Activated CD8-positive, alpha-beta T cell treated with anti-CD3 and anti-CD28 coated beads for 36 hours (primary cell): ENCODE measurements at places on chromosomes 3 and 15.

GRCh38 chr15:73802431-73803041, 49.4 kb upstream of the INSYN1 start:
- no peak for DNase-seq

GRCh38 chr15:78974272-78974918, 29.5 kb upstream of the CTSH start:
- no peak for DNase-seq

DNA sequence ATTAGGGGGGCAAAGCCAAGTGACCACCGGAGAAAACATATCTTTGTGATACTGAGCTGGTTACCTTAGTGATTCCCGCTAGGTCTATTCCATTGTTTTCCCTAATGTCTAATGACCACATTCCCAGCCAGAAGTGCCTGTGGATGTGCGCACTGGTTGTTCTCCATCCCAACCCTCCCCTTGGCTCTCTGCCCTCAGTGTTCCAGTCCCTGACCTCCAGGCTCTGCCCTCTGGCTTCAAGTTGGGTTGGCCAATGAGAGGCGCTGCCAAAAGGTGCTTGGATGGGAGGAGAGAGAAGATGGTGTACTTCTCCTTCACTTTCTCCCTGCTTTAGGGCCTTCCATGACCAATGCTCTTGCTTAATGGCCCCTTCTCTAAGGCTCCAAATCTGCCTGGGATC, 2.4 kb downstream of the COLQ start:
- no peak for DNase-seq

DNA sequence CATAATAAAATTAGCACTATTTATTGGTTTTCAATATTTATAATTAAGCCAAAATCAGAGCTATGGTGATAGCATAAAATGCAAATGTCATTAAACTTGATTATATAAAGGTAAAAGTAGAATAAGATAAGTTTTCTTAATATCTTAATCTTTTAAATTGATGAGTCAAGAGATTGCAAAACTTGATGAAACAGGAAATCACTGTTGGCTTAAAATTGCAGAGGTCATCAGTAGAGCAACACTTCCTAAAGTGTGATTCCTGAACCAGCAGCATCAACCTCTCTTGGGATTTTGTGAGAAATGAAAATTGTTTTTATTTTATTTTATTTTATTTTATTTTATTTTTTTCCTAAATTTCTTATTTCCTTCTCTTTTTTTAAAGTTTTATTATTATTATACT, 226.4 kb upstream of the CTDSPL start:
- no peak for DNase-seq

DNA sequence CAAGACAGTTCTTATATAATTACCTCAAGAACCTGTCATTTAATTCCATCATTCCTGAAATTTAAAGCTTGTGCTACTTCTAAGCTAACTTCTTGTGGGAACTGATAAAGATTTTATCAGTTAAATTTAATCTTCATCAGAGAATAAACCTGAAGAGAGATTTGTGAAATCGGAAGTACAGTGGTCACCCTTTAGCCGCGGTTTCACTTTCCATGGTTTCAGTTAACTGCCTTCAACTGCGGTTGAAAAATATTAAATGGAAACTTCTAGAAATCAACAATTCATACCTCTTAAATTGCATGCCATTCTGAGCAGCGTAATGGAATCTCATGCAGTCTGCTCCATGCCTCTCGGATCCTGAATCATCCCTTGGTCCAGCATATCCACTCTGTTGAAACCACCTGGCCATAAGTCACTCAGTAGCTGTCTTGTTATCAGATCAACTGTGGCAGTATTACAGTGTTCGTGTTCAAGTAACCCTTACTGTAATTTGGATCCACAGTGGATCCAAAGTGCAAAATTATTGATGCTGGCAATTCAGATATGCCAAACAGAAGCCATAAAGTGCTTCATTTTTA, 626.1 kb downstream of the CADM2 start:
- no peak for DNase-seq

DNA sequence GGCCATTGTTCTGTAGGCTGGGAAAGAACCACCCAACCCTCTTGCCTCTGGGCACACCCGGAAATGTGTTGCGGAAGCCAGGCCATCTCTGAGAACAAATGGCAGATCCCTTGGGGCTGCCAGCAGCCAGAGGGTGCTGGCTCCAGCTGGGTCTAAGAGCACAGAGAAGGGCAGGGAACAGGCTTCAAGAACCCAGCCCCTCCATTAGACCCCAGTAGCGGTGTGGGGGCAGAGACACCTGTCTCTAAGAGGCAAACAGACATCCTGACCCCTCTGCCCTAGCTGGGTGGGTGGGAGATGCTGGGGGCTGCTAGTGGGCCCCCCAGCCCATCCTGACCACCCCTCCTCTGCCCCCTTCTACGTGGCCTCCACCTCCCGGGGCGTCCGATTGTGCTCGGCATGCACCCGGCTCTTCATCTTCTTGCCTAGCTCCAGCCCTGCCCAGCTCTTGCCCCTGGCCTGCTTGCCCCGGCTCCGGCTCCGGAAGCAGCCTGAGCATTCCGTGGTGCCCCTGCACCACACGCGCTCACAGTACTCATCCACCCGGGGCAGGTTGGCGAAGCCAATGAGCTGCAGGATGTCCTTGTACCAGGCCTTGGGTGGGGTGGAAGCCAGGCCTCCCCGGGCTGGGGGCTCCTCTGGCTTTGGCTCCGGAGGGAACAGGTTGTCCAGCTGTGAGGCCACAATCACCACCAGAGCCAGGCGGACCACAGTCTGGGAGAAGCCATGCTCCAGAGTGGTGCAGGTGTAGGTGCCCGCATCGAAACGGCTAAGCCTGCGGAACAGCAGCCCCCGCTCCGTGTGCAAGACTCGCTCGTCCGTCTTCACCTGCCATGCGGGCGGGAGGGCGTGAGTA, 9.4 kb downstream of the SEMA3G start:
- DNase-seq, result no peak

GRCh38 chr3:194871143-194871863, 185.6 kb downstream of the FAM43A start:
- no peak for DNase-seq

DNA sequence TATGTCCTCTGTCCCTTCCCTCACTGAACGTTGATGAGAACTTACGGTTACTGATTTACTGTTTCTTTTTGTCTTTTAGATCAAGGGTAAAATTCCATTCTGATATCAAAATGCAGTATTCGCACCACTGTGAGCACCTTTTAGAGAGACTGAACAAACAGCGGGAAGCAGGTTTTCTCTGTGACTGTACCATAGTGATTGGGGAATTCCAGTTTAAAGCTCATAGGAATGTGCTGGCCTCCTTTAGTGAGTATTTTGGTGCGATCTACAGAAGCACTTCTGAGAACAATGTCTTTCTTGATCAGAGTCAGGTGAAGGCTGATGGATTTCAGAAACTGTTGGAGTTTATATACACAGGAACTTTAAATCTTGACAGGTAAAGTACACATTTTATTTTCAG, 990 bp downstream of the MYNN start:
- no peak for DNase-seq

DNA sequence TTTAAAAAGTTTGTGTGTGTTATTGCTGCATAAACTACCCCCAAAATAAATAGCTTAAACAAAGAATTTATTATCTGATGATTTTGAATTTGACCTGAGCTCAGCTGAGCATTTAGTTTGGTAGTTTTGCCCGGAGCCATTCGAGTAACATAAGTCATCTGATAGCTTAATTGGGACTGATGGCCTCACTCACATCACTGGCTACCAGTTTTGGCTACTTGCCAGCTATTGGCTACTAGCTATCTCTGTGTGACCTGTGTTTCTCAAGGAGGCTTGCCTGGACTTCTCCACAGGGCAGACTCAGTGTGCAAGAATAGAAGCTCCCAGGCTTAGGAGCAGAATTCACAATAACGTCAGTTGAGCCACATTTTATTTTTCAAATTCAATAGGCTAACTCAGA, 9.0 kb downstream of the CNTN3 start:
- no peak for DNase-seq

- no peak for DNase-seq
Measured at GRCh38 chr3:71655061-71655460, 70.1 kb downstream of the EIF4E3 start.

DNA sequence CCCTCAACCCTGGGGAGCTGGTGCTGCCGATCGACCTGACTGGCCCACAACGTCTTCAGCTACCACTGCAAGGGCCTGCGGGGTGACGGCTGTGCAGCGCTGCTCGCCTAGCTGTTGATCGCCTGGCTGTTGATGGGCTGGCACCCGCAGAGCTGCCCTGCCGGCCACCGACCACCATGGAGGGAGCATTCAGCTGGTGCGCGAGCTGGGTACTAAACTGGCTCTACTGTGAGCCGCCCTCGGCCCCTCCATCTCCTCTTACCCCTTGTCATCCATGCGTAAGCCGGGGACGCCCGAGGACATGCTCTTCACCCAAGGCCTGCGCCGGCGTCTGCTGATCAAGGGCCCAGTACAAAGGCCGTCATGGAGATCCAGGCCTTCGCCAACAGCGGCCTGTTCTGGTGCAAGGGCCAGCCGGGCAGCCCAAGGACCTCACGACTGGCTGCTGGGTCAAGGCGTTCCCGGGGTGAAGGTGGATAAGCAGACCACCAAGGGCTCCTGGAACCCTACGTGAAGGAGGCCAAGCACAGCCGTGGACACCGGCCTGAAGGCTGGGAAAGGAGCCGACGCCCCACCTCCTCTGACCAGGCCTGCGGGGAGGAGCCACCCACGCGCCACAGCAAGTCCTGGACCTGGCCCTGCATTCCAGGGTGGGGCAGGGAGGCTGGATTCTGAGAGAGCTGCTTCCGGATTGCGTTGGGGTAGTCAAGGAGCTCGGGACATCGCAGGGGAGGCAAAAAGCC, 46.9 kb downstream of the SFMBT1 start:
- no peak for DNase-seq

DNA sequence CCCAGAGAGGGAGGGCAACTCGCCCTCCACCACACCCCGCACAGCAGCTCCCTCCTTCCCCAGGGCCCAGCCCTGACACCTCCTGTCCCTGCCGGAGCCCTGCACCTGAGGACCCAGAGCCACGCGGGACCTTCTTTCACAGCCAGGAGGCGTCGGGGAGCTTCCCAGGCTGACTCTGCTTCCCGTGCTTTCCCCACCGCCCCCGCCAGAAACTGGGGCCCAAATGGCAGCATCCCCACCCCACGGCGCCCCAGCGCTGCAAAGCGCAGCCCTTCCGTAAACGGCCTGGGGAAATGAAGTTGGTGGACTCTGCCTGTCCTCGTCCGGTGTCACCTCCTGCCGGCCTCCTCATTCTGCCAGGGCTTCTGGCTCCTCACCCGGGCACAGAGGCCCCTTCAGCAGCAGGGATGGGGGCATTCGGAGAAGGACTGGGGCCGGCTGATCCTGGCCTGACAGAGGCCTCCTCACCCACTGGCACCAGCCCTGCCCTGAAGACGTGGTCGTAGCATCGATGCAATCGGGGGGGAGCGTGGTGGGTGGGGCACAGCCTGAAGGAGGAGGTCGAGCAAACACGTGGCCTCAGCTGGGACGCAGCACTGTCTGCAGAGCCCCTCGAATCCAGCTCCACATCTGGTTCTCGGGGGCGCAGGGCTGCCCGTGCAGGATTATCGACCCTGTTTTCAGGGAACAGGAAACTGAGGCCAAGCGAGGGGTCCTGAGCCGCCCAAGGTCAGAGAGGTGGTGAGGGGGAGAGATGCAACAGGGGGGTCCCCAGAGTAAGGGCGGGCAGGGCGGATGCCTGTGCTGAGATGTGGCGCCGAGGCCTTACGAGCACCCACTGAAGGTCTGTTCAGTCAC, 235.4 kb downstream of the XXYLT1 start:
- no peak for DNase-seq

DNA sequence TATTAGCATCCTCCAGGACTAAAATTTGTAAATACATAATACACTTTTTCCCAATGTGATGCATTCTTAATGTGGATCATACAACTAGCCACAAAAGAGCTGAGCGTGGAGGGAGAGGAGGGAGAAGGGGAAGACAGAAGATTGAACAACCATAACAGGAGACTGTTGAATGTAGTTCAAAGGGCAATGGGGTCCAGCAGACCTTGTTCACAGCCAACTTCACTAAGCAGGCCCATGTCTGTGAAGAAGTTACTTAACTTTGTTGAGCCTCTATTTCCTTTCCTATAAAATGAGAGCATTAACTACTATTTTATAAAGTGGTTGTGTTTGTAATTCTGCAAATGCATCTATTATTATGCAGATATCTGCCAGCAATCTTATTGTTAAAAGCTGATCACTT, 13.3 kb downstream of the NCEH1 start:
- DNase-seq, result no peak

GRCh38 chr15:98791046-98791701, 142.8 kb downstream of the IGF1R start:
- no peak for DNase-seq

- no peak for DNase-seq
Measured at GRCh38 chr3:176861137-176861536, 336.1 kb downstream of the TBL1XR1 start.

DNA sequence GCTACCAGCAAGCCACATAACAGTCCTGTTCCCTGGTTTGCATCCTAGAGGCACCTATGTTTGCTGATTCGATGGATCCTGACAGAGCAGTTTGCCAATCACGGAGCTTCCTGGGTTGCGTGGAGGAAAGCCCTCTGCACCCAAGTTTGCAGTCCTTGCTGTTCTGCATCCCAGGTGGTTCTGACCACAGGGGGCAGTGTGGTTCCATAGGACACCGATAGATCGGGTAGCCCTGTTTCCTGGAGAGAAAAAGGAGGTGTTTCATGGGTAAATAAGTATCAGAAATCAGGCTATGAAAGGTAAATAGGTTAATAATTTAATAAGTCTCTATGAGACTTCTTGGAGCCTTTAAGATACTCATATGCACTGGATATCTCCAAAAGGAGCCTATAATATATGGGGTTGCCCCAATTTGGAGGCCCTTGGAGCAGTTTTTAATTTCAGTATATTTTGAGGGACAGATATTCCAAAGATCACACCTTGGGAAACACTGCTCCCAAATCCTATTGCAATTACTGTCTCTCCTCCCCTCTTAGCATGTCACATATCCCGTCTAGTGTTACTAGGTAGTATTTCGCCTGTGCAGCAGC, 194.6 kb upstream of the TPM1 start:
- DNase-seq, result peak; percentile 81

- no peak for DNase-seq
Measured at GRCh38 chr15:67177752-67178151, 76.7 kb downstream of the AAGAB start.

- no peak for DNase-seq
Measured at GRCh38 chr3:141729240-141729639, 8.9 kb upstream of the RNF7 start.

GRCh38 chr3:194685065-194685717, 492 bp upstream of the FAM43A start:
- DNase-seq, result no peak
